CD4-positive, alpha-beta T cell treated with Interleukin-15 for 4 hours (primary cell): ENCODE measurements at places on chromosomes 12 and 14.

DNA sequence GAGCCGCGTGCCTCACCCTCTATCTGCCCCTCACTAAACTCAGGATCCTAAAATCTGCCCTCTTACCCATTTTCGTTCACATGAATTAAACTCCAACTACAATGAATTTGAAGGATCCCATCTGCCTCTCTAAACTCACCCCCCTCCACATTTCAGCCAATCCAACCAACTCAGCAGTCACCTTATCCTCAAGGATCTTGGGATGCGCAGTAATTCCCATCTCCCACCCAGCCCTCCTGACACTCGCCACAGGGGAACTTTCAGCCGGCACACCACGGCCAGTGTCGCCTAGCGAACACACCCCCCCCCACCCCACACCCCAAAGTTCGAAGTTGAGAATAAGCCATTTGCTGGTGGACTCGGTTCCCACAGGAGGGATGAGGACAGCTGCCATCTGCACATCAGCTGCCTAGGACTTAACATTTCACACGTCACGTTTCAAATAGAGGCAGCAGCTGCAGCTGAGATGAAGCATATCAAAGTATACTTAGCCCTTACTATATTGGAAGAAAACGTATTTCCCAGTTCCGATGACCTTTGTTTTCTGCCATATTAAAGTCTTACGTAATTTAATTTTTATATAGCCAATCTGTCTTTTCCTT is 8.7 kb upstream of the SELPLG start:
- no peak for DNase-seq

DNA sequence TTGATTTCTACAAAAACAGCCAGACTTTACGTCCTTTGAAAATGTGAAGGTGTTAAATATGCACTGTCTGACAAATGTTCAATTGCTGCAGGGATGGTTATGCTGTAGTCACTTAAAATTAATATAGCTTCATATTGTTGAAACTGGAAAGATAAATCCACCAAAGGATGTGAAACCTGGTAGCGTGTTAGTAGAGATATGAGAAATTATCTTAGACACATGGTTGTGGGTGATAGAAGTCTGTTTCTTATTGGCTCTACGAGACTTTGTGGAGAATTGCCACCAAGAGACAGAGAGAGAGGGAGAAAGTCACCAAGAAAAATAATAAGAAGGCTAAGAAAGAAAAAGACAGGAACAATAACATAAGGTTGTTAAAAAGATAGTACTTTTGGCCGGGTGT is 2.6 kb upstream of the CAPRIN2 start:
- DNase-seq, result no peak

- DNase-seq, result no peak
Measured at GRCh38 chr12:57176139-57176477, 28.7 kb upstream of the LRP1-AS start.

- no peak for DNase-seq
Measured at GRCh38 chr12:89370850-89371249, 18.5 kb upstream of the DUSP6 start.

GRCh38 chr14:34710744-34711143 is 3.6 kb downstream of the CFL2 start:
- DNase-seq, result no peak

- DNase-seq, result no peak
Measured at GRCh38 chr12:617304-617915, 45.8 kb downstream of the NINJ2 start.

DNA sequence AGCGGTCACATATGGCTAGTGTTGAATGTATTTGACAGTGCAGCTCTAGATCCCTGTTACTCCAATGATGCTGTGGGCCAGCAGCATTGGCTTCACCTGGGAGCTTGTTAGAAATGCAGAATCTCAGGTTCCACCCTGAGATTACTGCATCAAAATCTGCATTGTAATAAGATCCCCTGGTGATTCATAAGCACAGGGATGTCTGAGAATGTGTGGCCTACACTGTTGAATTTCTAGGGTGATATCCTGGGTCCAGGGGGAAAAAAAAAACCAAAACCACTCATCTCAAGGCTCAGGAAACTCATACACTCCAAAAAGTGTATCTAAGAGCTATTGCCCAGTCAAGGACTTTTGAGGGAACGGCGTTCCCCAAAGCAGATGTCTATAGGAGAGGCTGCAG is 196.8 kb downstream of the PPM1H start:
- DNase-seq, result no peak

- no peak for DNase-seq
Measured at GRCh38 chr14:73842201-73842600, 9.4 kb upstream of the PTGR2 start.

GRCh38 chr12:130524759-130525158 is 187.1 kb downstream of the PIWIL1 start:
- no peak for DNase-seq

- DNase-seq, result no peak
Measured at GRCh38 chr12:92506460-92506859, 196.3 kb upstream of the PLEKHG7 start.

- peak; percentile 90 for DNase-seq
Measured at GRCh38 chr12:47808050-47808449, 11.7 kb downstream of the HDAC7 start.

- DNase-seq, result no peak
Measured at GRCh38 chr14:49582113-49582977, 3.8 kb downstream of the RPS29 start.

GRCh38 chr12:18439541-18439940 is 178.2 kb downstream of the PIK3C2G start:
- no peak for DNase-seq

GRCh38 chr14:102225936-102226335 is 79.0 kb downstream of the MOK start:
- no peak for DNase-seq

DNA sequence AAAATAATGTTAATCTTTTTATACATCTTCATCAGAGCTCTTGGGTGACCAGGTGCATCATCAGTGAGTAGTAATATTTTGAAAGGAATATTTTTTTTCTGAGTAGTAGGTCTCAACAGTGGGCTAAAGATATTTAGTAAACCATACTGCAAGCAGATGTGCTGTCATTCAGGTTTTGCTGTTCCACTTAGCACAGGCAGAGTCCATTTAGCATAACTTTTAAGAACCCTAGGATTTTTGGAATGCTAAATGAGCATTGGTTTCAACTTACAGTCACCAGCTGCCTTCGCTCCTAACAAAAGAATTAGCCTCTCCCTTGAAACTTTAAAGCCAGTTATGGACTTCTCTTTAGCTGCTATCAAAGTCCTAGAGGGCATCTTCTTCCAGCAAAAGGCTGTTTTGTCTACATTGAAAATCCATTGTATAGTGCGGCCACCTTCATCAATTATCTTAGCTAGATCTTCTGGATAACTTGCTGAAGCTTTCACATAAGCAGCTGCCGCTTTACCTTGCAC is 24.6 kb downstream of the RIMKLB start:
- DNase-seq, result no peak

DNA sequence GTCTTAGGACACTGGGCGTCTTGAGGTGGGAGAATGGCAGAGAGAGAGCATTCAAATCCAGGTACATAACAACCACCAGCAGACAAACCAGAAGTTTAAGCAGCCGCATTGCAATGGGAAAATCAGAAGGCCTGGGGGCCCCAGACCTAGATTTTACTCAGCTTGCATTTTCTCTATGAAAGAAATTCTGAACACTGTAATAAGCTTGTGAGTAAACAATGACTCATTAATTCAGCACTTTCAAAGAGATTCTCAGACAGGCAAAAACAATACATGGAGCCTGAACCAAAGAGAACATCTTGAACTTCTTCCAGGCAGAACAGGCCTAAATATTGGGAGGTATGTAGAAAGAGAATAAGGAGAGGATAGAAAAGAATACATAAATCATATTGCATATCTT is 69.8 kb upstream of the IFNG-AS1 start:
- no peak for DNase-seq

- no peak for DNase-seq
Measured at GRCh38 chr14:84532016-84532415, 997.9 kb upstream of the FLRT2 start.

- DNase-seq, result no peak
Measured at GRCh38 chr14:85413836-85414526, 116.0 kb upstream of the FLRT2 start.

GRCh38 chr12:24109381-24110039 is 160.0 kb upstream of the SOX5 start:
- DNase-seq, result no peak

DNA sequence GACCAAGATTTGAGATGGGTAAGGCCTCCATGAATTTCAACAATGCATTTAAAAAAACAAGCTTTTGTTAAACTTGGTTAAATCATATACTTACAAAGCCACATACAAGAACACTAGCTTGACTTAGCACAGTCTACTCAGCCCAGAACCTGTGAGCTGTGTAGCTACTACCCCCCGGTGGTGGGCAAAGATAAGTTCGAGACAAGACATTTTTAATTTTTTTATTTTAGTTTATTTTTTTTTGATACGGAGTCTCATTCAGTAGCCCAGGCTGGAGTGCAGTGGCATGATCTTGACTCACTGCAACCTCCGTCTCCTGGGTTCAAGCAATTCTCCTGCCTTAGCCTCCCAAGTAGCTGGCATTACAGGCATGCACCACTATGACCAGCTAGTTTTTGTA is 3.7 kb upstream of the NECAP1 start:
- DNase-seq, result peak; percentile 78

GRCh38 chr14:44649061-44649460 is 142.0 kb upstream of the FSCB start:
- DNase-seq, result no peak

- no peak for DNase-seq
Measured at GRCh38 chr12:128844031-128844635, 9.1 kb upstream of the GLT1D1 start.

- no peak for DNase-seq
Measured at GRCh38 chr14:49770212-49770817, 2.4 kb downstream of the KLHDC2 start.

- DNase-seq, result no peak
Measured at GRCh38 chr12:46627686-46628085, 198.1 kb downstream of the SLC38A4 start.

DNA sequence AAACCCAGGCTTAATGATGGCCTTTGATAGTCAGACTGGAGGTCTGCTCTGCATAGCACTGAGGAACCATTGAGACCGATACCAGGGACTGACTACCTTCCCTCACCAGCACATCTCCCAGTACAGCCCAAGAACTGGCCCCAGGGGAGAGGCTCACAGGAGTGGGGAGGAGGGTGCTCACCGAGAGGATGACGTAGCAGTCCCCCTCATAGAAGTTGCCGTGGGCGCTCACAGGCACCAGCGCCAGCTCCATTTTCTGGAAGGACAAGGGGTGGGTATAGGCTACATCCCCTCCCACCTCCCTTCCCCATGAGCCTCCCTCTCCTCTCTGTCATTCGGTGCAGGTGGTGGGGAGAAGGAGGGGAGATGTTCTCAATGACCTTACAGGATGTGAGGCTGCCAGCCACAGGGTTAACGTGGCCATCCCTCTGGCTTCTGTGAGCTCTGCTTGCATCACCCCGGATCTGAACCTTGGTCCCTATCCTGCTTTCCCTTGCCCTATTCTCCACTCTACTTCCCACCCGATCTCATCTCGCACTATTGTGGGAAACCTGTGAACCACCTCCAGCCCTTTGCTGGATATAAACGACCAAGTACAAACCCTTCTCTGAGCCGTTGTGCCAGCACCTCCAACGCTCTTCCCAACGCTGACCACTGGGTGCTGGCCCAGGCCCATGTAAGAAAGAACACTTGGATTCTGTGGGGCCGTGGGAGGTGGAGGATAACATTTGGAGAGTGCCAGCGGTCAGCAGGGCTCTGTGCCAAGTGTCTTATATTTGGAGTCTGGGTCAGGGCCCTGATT is 4.4 kb downstream of the AVIL start:
- DNase-seq, result no peak

DNA sequence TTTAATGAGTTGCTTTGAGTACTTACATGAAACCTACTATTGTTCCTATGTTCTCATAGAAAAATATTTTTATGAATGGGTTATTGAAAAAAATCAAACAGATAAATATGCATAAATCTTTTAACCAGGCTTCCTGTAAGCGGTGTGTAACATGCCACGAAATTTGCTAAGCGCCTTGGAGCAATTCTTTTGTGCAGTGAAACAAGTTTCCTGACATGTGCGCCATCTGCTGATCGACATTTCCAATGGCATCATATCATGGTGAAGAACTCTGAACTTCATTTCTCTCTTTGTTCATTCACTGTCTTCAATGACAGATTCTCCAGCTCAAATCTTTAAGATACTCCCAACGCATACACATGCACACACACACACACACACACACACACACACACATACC is 145.6 kb upstream of the NAV3 start:
- DNase-seq, result no peak

- no peak for DNase-seq
Measured at GRCh38 chr14:36863271-36863670, 201.6 kb downstream of the PAX9 start.

GRCh38 chr12:7959278-7959677 is 23.3 kb upstream of the SLC2A3 start:
- no peak for DNase-seq

GRCh38 chr12:24864796-24865125 is 84.1 kb downstream of the BCAT1 start:
- no peak for DNase-seq

- peak; percentile 26 for DNase-seq
Measured at GRCh38 chr14:104689109-104689880, at the start of gene INF2. TSS of gene INF2 (plus strand) at chr14:104689618. CDS start at chr14:104701366, 11,748 bp downstream.

DNA sequence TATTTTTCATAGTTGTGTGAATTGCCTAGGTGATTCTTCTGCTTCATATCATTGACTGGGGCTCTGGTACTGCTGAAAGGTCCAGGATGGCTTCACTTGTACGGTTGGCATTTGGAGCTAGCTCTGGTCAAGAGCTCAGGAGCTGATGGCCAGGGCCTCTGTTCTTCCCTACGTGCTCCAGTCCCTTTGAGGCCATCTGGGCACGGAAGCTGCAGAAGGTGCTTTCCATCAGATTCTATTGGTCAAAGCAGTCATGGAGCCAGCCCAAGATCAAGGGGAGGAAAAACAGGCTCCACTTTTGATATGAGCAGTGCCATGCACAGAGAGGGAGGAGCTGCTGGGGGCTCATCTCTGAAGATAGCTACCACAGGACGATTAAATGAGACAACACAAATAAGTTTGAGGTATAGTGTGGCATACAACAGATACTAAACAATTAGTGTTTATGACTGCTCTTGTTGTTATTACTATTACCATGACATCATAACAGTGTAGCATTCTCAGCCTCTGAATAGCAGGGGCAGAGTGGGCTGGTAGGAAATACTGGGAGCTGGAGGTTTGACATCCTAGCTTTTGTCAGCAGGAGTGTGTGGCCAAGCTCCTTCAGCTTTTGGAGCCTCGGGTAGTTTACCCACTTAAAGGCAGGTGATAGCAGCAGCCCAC is 10.4 kb downstream of the KRT83 start:
- DNase-seq, result no peak

DNA sequence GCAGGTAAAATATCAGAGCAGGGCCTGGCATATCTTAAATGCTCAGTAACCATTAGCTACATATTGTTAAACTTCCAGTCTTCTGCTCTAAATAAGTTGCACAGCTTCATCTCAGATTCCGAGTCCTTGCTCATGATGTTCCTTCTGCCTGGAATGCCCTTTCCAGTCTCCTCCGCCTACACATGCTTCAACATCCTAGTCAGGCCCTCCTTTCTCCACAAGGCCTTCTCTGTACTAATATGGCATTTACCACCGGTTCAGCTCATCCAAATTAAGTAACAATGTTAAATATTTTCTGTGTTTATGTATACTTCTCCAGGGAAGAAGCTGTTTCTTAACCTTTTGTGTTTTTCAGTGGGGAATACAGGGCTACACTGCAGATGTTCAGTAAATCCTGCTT is 8.5 kb downstream of the DHH start:
- DNase-seq, result no peak

- no peak for DNase-seq
Measured at GRCh38 chr14:32319368-32320049, 9.6 kb upstream of the AKAP6 start.

- DNase-seq, result no peak
Measured at GRCh38 chr14:89194376-89194775, 222.7 kb downstream of the FOXN3 start.
